Articular chondrocyte of knee joint (primary cell): ENCODE measurements at places on chromosomes 12 and 14. TPM values are rescaled to one million over a fixed set of nuclear protein-coding genes. Genes with fewer than 3 reads are reported as not detected.

DPPA3 gene
- total RNA-seq, result not detected in 2 replicates

TC2N gene
- 0.39 and 0.43 TPM in 2 replicates for total RNA-seq

SLC38A4 gene
- total RNA-seq, result 5.4 and 8.1 TPM in 2 replicates

GALNT4 gene
- 23.3 and 31.1 TPM in 2 replicates for total RNA-seq

TMEM121 gene
- 6.5 and 7.7 TPM in 2 replicates for total RNA-seq

CLEC7A gene
- not detected in 2 replicates for total RNA-seq

LRFN5 gene
- 0.39 TPM in 1 of 2 replicates, not detected in the other for total RNA-seq

CLMN gene
- total RNA-seq, result 3.1 and 4.3 TPM in 2 replicates

SYNE3 gene
- 25.0 and 29.6 TPM in 2 replicates for total RNA-seq

GRIN2B gene
- not detected in 2 replicates for total RNA-seq

GALC gene
- 15.0 and 19.2 TPM in 2 replicates for total RNA-seq

CFAP54 gene
- 1.6 and 4.0 TPM in 2 replicates for total RNA-seq

HOTAIR gene
- 1.6 and 1.8 TPM in 2 replicates for total RNA-seq

KRT6A gene
- total RNA-seq, result not detected in 2 replicates

KRT74 gene
- not detected in 2 replicates for total RNA-seq

INSM2 gene
- not detected in 2 replicates for total RNA-seq

PTCSC3 gene
- not detected in 2 replicates for total RNA-seq

TBX3 gene
- total RNA-seq, result 4.5 and 5.6 TPM in 2 replicates

SSTR1 gene
- not detected in 2 replicates for total RNA-seq

LRIG3 gene
- 190 and 197 TPM in 2 replicates for total RNA-seq

PRIMA1 gene
- total RNA-seq, result 0.65 and 1.0 TPM in 2 replicates

MORN3 gene
- total RNA-seq, result 1.0 and 1.3 TPM in 2 replicates

UTP20 gene
- total RNA-seq, result 25.8 and 26.9 TPM in 2 replicates

PFDN5 gene
- total RNA-seq, result 514 and 560 TPM in 2 replicates

BHLHE41 gene
- 1.7 and 3.6 TPM in 2 replicates for total RNA-seq

HPD gene
- 3.2 and 3.9 TPM in 2 replicates for total RNA-seq

CCDC197 gene
- not detected in 2 replicates for total RNA-seq

MARCHF9 gene
- total RNA-seq, result 1.1 and 1.2 TPM in 2 replicates

PRH2 gene
- total RNA-seq, result 0.54 TPM in 1 of 2 replicates, not detected in the other

SELPLG gene
- 2.9 and 3.9 TPM in 2 replicates for total RNA-seq

PSMD9 gene
- total RNA-seq, result 41.8 and 54.0 TPM in 2 replicates

MIP gene
- 0.26 TPM in 1 of 2 replicates, not detected in the other for total RNA-seq

SOAT2 gene
- total RNA-seq, result under 0.01 and 0.11 TPM in 2 replicates

SLC39A9 gene
- total RNA-seq, result 112 and 114 TPM in 2 replicates

ADAM20 gene
- 2.9 and 3.8 TPM in 2 replicates for total RNA-seq

B4GALNT3 gene
- total RNA-seq, result 3.1 and 3.8 TPM in 2 replicates

OR6C74 gene
- total RNA-seq, result not detected in 2 replicates

GPRC5D gene
- total RNA-seq, result not detected in 2 replicates

RNASE3 gene
- not detected in 2 replicates for total RNA-seq

TCL1B gene
- total RNA-seq, result not detected in 2 replicates

MUCL1 gene
- total RNA-seq, result not detected in 2 replicates

CDKN1B gene
- total RNA-seq, result 34.9 and 39.9 TPM in 2 replicates

FOS gene
- total RNA-seq, result 10.6 and 258 TPM in 2 replicates

RHOF gene
- 18.6 and 19.3 TPM in 2 replicates for total RNA-seq

LRRC23 gene
- total RNA-seq, result 9.6 and 9.8 TPM in 2 replicates

COX6A1 gene
- total RNA-seq, result 265 and 266 TPM in 2 replicates

WNT1 gene
- not detected in 2 replicates for total RNA-seq

FAM90A1 gene
- total RNA-seq, result 0.13 and 0.43 TPM in 2 replicates

DEPDC4 gene
- 1.7 and 2.5 TPM in 2 replicates for total RNA-seq

SIRT4 gene
- 1.0 and 1.8 TPM in 2 replicates for total RNA-seq
